ENCODE measurements at places on chromosomes 3 and 15.

- no peak for DNase-seq
Measured at GRCh38 chr3:37526511-37526910, 335.2 kb upstream of the CTDSPL start.

DNA sequence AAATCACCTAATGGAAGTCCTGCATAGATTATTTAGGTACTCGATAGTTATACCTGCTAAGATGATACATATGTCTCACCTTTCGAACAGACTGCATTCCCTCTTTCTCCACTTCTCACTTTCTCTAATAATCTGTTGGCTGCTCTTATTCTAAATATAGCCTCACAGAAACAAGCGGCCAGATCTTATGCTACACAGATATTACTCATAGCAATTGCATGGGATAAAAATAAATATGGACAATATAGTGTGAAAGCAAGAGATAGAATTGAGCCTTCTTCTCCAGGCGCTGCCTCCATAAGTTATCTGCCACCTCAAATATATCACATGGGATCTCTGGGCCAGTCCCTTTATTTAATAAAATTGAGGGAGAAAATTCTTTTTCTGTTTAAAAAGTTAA lies 29.5 kb upstream of the TGFBR2 start:
- no peak for DNase-seq

- no peak for DNase-seq
Measured at GRCh38 chr3:11558002-11558401, 85.7 kb downstream of the VGLL4 start.

GRCh38 chr3:63202529-63202928 lies 75.6 kb upstream of the SYNPR start:
- DNase-seq = no peak

DNA sequence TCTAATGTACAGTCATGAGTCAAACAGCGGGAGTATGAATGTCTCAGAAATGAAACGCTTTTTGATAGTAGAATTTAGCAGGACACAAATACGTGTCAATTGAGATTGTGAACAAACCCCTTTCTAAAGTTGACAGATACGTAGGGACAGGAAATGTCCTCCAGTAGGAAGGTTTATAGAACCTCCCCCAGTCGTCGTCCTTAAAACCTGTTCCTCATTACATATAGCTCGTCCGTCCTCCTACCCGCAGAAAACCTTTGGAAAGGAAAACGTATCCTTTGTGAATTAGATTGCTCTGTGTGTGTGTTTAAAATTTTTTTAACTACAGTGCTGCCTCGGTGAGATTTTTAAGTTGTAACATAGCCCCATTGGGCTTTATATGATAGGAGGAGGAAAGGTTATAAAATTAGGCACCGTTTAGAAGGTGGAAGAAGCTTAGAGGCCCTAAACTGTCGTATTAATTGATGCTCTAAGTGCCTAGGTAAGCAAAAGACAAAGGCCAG lies 4.1 kb downstream of the UBE2E1 start:
- DNase-seq = no peak

- no peak for DNase-seq
Measured at GRCh38 chr3:184808021-184808420, 3.9 kb upstream of the VPS8 start.

DNA sequence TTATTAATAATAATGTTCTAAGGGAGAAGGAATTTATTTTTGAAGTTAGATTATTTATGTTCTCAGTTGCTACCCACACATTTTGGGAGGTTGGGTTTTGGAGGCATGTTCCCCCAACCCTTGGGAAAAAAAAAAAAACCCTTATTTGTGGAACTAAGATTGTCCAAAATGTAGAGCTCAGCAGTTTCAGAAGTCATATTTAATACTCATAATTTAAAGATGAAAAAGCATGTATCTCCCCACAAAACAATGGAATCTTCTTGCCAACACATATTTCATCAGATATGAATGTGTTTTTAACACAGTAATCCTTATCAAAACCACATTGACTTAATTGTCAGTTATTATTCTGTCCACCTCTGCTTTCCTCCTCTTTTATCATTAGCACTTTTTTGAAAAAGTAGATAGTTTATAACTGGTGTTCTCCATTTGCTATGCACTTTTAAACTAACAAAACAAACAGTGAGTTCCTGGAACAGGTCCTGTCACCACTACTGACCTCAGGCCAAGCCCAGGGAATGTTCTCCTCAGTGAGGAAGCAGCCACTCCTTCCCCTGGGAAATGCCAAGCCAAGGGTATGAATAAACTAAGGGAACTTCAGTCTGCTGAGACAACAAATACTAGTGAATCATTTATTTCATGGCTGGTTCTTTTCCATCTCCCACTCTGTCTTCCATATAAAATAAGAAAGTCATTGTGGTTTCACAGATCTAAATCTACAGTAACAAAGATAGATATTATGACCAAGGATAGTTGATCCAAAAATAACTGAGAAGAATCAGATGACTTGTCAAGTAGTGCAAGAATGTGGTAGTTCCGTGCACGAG lies 414.4 kb upstream of the ALCAM start:
- no peak for DNase-seq
